ENCODE measurements at places on chromosomes 13 and 19.

GRCh38 chr19:36719687-36720556 is 32.5 kb downstream of the ZNF567 start:
- no peak for DNase-seq

GRCh38 chr19:49558591-49558990 is 21.8 kb downstream of the NOSIP start:
- DNase-seq = no peak

DNA sequence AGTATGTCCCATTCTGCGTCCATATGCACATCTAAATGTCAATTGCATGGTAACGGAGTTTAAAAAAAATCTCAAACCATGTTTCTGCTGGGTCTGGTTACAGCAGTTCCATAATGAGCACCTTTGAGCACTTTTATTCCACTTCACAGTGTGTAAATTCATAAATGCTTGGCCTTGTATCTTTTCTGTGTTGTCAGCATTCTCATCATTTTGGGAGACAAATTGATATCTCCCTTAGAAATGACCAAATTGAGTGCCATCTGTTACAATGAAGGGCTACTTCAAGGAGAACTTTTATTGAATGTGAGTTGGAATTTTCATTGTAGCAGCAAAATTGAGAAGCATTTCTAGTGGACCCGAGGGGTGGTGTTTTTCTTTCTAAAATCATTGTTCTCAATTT is 432.9 kb upstream of the PCDH9 start:
- no peak for DNase-seq

GRCh38 chr13:110942248-110942981 is 27.5 kb upstream of the ANKRD10 start:
- no peak for DNase-seq

DNA sequence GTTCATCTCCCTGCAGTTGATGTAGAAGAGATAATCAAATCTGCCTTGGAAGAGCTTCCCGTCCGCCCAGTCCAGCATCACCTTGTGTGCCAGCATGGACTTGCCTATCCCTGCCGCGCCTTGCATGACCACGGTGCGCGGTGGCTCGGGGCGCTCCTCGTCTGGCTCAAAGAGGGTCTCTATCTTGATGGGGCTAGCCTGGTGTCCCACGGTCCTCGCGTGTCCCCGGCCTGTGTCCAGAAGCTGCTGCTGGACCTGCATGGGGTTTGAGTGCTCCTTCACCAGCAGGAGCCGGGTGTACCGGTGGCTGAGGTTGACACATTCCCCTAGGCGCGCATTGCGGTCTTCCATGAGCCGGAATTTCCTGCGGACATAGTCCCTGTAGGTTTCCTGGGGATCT is 13.2 kb downstream of the NLRP12 start:
- DNase-seq = no peak

GRCh38 chr19:29687244-29687896 is 22.1 kb downstream of the PLEKHF1 start:
- no peak for DNase-seq

All from NT2/D1 (cell line).